Renal cortex interstitium (tissue), 15 donors: ENCODE measurements at places on chromosomes 11 and 22. TPM values are rescaled to one million over a fixed set of nuclear protein-coding genes. Genes with fewer than 3 reads are reported as not detected.

DNA sequence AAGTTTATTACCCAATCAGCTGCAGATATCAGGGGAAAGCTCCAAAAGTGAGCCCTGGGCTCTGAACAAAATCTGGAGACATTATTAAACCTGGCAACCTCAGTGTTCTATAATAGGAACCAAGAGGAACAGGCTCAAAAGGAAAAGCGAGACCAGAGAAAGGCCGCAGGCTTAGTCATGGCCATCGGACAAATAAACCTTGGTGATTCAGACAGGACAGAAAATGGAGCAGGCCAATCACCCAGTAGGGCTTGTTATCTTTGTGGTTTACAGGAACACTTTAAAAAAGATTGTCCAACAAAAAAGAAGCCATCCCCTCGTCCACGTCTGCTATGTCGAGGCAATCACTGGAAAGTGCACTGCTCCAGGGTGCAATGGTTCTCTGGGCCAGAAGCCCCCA lies 7.7 kb upstream of the PANX1 start:
- no peak for DNase-seq

- no peak for DNase-seq
These were observed 23.1 kb upstream of the MICAL2 start for GRCh38 chr11:12087075-12088004.

GRCh38 chr11:35539256-35539655 lies 13.8 kb upstream of the PAMR1 start:
- DNase-seq = no peak

Gene RNF26
- 35.8 TPM for polyA plus RNA-seq

GRCh38 chr11:61996933-61997332 lies 29.5 kb upstream of the FTH1 start:
- DNase-seq = no peak

- DNase-seq = no peak
These were observed 348.2 kb downstream of the GUCY1A2 start for GRCh38 chr11:106670069-106670468.
